ENCODE measurements at places on chromosomes 11 and 22.
A peak's percentile ranks its signal among the peaks of the same experiment; 100 is the strongest.

- DNase-seq: no peak
These were observed 8.3 kb downstream of the SRSF8 start for GRCh38 chr11:95074792-95075563.

- no peak for DNase-seq
These were observed 39.5 kb upstream of the ADA2 start for GRCh38 chr22:17258788-17259148.

GRCh38 chr11:104327861-104328511 is 164.0 kb upstream of the PDGFD start:
- no peak for DNase-seq

- DNase-seq: no peak
These were observed 20.6 kb upstream of the TLCD5 start for GRCh38 chr11:120304526-120304925.

DNA sequence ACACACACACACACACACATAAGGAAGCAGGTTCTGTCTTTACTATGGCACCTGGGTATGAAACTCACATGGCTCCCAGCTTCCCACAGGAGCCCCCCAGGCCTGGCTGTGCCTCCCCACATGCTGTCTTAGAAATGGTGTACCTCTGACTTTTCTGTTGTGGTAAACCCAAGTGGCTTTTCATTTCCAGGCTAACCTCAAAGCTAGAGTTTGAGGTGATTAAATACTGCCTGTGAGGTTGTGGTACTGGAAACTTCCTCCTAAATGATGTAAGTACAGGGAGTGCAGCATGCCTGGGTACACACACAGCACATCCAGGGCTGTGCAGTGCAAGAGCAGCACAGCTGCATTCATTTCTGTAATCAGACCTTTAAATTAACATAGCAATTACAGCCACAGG is 34.4 kb downstream of the ME3 start:
- peak; percentile 74 for DNase-seq

- DNase-seq: no peak
These were observed 145.4 kb downstream of the OPCML start for GRCh38 chr11:133386852-133387251.

DNA sequence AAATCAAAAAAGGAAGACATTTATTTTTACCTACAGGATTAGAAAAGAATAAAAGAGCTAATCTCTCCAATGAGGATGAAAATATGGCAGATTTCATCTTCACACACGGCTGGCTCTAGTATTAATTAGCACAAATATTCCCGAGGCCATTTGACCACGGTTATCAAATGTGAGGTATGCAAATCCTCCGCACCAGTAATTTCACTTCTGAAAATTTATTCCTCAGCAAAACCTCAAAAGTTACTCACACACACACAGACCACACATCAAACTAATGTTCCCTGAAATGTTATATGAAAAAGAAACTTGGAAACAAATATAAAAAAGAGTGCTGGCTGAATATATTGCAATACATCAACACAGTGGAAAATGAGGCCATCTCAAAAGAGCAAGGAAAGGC is 32.8 kb downstream of the CELSR1 start:
- no peak for DNase-seq

DNA sequence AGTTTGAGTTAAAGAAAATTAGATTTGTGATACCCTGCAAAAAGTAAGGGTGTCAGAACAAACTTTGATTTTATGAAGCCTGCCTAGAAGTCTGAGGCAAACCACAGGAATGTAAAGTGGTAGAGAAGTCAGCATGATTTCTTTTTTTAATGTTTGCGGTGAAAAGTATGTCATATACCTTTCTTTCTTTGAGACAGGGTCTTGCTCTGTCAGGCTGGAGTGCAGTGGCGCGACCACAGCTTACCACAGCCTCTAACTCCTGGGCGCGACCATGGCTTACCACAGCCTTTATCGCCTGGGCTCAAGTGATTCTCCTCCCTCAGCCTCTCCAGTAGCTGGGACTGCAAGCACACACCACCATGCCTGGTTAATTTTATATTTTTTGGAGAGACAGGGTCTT is 4.7 kb downstream of the API5 start:
- DNase-seq: peak; percentile 27

DNA sequence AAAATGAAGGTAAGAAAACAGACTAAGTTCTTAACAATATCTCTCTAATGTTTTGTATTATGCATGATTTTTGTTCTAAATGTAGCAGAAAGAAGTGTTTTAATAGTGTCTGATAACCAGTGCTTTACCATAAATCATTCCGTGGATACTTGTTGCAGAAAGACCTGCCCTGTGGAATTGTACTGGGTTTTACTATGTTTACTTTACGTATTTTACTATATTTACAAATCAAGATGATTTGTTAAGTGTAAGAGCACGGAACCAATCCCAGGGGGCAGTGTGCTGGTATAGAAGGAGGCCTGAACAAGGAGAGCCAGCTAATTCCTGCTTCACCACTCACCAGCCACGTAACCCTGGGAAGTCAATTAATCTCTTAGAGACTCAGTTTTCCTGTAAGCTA is 1.4 kb downstream of the HTR3B start:
- DNase-seq: no peak

DNA sequence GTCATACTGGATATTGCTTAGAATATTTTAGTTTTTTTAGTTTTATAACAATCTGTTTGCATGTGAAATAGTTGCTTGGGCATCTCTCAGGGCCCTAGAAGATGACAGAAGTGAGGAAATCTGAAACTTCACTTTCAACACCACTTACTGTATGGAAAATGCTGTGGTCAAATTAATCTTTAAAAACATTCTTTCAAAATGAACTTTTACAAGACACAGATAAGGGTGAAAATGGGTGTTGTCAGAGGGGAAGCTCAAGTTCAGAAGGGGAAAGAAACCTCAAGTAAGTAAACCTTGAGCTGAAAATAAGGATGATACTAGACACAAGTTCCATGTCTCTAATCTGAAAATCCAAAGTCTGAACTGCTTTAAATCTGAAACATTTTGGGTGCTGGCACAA is 1840.1 kb upstream of the RAG2 start:
- DNase-seq: no peak

DNA sequence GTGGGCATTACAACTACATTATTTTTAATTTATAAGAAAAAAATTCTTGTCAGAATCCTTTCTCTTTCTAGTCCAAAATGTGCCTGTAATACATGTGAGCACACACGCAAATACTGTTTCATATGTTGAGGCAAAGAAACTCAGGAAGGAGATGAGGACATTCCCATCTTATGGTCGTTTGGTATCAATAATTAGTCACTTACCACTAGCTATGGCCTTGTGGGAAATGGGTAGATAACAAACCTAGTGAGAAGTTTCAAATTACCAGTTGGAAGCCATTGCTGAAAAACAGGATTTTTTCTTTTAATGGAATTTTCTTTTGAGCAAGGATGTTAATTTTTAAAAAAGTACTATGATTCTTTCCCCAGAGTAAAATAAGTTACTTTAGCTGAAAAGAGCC is 25.7 kb downstream of the AMOTL1 start:
- no peak for DNase-seq

DNA sequence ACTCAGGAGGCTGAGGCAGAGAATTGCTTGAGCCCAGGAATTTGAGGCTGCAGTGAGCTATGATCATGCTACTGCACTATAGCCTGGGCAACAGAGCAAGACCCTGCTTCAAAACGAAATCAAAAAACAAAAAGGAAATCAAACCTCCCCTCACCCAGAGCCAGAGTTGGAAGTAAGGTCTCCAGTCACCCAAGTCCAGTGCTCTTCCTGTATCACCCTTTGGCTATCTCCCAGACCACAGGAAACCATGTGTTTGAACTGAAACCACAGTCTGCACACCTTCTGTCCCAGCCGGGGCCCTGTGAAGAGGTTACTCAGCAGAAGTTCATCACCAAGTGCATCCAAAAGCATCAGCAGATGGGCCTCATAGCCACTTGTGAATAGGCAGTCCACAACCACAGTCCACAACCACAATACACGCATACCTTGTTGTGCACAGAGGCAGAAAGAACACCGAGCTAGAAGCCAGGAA is 4.6 kb downstream of the MYH9 start:
- DNase-seq: peak; percentile 80

GRCh38 chr11:77324508-77324907 is 23.0 kb upstream of the GDPD4 start:
- no peak for DNase-seq

- no peak for DNase-seq
These were observed 756 bp downstream of the CLNS1A start for GRCh38 chr11:77636731-77637344.

- DNase-seq: no peak
These were observed 9.9 kb downstream of the PISD start for GRCh38 chr22:31652088-31652487.
